ENCODE measurements at places on chromosomes 1 and 21.

- DNase-seq, result no peak
These were observed 16.0 kb downstream of the PLCH2 start for GRCh38 chr1:2492091-2492490.

DNA sequence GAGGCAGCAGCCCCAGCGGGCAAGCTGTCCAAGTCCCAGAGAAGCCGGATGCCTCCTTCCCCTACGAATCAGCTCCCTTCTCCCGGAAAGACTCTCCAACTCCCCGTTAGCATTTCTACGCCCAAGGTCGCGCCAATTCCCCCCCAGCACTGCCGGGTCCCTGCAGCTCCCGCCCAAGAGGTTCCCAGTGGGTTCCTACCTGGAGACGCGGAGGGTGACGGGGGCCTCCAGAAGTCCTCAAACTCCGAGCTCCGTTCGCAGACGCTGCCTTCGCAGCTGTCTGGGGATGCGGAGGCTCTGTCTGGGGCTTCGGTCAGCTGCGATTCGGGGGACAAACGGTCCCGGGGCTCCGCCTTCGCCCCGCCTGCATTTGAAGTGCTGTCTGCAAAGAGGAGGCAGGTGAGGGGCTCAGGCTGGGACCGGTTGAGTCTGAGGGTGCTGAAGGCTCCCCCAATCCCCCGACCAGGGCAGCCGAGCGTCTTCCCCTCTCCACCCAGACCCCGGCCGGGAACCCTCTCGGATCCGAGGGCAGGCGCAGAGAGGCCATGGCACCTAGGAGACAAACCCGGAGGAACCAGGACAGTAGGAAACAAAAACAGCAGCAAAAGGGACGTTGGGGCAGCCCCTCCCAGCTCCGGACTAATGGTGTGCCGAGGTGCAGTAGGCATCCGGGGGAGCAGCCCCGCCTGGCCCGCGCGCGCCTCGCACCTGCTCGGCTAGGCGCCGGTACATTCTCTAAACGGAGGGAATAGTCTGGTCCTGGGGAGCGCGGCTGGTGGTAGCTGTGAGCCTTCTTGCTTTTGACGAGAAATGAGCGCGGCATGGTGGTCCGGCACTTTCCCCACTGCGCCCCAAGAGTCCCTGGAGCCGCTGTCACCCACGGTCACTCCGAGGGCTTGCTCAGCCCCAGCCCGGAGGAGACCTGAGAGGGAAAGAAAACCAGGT, 3.8 kb downstream of the GFI1 start:
- no peak for DNase-seq

GRCh38 chr1:78678324-78678723, 28.7 kb downstream of the IFI44 start:
- no peak for DNase-seq

DNA sequence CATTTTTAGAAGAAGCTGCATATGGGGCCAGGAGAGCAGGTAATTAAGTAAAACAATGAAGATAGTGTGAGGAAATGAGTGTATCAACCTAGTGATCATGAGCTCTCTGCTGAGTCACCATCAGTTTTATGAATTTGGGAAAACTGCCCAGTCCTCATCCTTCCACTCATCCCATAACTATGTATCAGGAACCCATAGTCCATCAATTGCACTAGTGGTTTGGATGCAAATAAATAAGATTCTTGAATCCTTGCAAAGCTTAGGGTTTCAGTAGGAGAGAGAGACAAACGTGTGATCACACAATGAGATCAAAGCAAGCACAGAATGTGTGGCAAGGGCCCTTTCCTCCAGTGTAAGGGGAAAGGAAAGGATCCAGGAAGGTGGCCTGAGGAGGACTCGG, 145.6 kb downstream of the ZZZ3 start:
- peak; percentile 97 for DNase-seq

GRCh38 chr1:63795455-63795854, 21.6 kb downstream of the ROR1 start:
- DNase-seq, result no peak

GRCh38 chr21:36149788-36150711, 6.6 kb upstream of the DOP1B start:
- no peak for DNase-seq

- DNase-seq, result no peak
These were observed 17.9 kb upstream of the ZBTB21 start for GRCh38 chr21:42027822-42028765.

GRCh38 chr21:45176141-45176540, 101.8 kb downstream of the ADARB1 start:
- DNase-seq, result no peak

DNA sequence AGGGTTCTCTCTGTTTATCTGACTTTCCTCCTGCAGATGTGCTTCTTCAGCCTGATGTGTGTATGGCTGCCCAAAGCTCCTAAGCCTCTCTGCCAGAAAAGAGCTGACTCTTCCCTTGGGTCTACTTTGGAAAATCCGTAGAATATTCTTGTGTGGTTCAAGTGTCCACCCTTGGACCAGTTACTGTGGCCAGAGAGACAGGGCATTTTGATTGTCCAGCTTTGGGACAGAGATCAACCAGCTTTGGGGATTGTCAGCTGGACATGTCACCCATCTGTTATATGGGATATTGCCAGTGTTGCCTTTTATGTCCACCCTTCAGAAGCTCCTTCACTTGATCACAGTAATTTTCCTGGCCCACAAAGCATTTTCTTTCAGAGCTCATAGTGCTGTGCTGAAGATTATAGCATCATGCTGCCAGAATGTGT, 126.2 kb upstream of the L1TD1 start:
- DNase-seq, result no peak

DNA sequence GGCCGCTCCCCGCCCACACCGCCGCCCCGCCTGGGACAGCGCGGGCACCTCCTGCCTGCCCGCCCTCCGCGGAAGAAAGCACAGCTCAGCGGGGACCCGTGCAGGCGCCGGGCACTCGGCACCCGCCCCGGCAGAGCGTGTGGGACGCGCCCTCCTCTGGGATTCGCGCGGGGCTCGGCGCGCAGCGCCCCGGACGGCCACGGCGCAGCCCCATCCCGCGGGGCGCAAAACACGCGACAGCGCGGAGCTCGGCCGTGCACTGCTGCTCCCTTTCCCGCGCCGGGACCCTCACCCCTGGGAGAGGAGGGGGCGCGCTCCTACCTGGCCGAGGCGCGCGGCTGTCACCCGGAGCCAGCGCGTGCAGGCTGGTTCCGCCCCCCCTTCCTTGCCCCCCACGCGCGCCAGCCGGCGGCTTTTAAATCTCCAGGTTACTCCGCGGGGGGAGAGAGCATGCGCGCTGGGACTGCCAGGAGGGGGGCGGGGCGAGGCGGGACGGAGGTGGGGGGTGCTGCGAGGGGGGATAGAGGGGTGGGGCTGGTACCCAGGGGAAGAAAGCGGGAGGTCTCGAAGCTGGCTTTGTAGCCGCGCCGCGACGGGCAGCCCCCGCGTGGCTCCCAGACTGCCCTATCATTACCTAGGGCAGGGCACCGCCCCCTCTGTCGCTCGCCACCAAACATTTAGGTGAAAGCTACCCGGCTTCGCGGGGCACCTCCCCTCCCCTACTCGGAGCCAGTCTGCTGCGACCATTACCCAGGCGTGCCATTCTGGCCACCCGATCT, at the start of gene SLC45A3:
Gene SLC45A3, minus strand, starts transcription at position 437 of the 779 bp plus-strand sequence. CDS start 15,853 bp downstream, outside the sequence.
- DNase-seq, result no peak

- no peak for DNase-seq
These were observed 29.1 kb upstream of the SLC25A33 start for GRCh38 chr1:9510130-9510529.

- no peak for DNase-seq
These were observed 11.6 kb downstream of the EIF4G3 start for GRCh38 chr1:21165076-21165475.

- DNase-seq, result peak; percentile 51
These were observed 41.2 kb downstream of the ARHGEF11 start for GRCh38 chr1:157004327-157004726.

Data from fibroblast of skin of left biceps (primary cell).